Upper lobe of left lung (tissue), 6 donors: ENCODE measurements at places on chromosomes 4 and X. TPM values are rescaled to one million over a fixed set of nuclear protein-coding genes. Genes with fewer than 3 reads are reported as not detected.

DNA sequence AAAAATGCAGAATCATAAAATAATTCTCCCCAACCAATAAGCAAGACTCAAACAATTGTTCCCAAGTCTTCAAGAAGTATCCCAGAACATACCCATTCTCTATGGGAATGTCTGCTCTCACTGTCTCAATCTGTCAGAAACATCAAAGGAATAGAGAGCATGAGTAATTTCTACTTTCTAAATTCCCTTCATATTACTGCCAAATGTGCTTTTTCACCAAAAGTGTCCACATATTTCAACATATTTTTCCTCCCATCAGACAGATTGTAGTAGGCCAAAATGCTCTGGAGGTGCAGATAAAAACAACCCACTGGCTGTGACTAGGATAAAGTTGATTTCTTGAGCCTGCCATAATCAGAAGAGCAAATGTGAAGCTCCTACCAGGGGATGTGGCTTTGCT is 692.0 kb upstream of the FAM241A start:
- DNase-seq: no peak

Gene USP38
- total RNA-seq: 24.2 TPM

- peak; percentile 63 for DNase-seq
Measured at GRCh38 chr4:7964890-7965662, 25.4 kb upstream of the AFAP1 start.

DNA sequence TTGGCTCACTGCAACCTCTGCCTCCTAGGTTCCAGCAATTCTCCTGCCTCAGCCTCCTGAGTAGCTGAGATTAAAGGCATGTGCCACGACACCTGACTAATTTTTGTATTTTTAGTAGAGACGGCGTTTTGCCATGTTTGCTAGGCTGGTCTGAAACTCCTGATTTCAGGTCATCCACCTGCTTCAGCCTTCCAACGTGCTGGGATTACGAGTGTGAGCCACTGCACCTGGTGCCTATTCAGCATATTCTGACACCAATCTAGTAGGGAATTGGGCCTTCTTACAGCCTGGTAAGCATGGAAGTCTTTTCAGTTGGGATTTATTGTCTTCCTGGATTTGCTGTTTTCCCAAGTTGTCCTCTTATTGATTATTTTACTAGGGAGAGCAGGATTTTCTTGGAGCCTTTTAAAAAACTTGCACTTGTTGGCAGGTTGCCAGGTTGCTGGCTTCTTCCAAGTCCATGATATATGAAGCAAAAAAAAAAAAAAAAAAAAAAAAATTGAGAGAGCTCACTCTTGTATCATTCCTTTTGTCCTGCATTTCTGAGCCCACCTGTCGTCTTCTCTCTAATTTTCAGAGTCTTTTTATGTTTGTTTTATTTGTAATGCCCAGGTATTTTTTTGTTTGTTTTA is 43.7 kb downstream of the TMPRSS11E start:
- DNase-seq: no peak

Gene TMEM150C
- total RNA-seq: 2.7 TPM

DNA sequence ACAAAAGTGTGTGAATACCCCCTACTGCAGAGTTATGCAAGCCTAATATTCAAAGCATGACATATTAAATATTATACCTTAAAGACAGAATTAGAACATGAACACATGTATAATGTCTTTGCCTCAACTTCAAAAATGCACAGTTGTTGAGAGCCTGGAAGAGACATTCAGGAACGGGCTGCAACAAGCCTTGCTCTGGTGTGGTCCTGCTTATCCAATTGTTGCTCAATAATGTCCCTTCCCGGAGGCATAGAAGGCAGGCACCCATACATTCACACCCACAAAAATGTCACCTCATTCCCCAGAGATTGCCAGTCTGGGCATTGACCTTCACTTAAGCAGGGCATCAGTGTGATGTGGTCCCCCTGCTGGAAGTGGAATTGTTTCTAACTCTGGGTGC is 238.8 kb downstream of the CBR4 start:
- no peak for DNase-seq

Gene USP9X
- 64.2 TPM for total RNA-seq

Gene SPANXN2
- total RNA-seq: not detected

DNA sequence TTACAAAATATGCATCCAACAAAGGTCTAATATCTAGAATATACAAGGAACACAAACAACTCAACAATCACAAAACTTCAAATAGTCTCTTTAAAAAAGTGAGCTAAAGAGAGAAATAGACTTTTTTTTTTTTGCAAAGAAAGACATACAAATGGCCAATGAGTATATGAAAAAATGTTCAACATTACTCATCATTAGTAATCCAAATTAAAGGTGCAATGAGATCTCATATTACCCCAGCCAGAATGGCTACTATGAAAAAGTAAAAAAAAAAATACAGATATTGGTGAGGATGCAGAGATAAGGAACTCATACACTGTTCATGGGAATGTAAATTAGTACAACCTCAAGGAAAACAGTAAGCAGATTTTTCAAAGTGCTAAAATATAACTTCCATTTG is 24.1 kb downstream of the AGTR2 start:
- DNase-seq: no peak

DNA sequence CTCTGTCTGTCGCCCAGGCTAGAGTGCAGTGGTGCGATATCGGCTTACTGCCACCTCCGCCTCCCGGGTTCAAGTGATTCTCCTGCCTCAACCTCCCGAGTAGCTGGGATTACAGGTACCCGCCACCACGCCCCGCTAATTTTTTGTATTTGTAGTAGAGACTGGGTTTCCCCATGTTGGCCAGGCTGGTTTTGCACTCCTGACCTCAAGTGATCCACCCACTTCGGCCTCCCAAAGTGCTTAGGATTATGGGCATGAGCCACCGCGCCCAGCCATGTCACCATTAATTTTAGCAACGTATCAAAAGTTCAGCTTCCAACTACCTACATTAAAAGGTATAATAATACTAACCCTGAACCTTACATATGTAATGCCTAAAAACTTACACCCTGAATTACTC is 940 bp upstream of the UTP3 start:
- DNase-seq: no peak
